NCI-H460 (cell line): ENCODE measurements at places on chromosomes 6 and 20. TPM values are rescaled to one million over a fixed set of nuclear protein-coding genes. Genes with fewer than 3 reads are reported as not detected.

LGSN gene
- 15.0 and 17.1 TPM in 2 replicates for total RNA-seq

DPPA5 gene
- total RNA-seq = not detected in 2 replicates

SPEF1 gene
- 0.20 TPM in 1 of 2 replicates, not detected in the other for total RNA-seq

EPHA7 gene
- total RNA-seq = 0.02 and 0.06 TPM in 2 replicates

RSPO3 gene
- 10.7 and 11.8 TPM in 2 replicates for total RNA-seq

SCGN gene
- total RNA-seq = not detected in 2 replicates

LST1 gene
- not detected in 2 replicates for total RNA-seq

DNA sequence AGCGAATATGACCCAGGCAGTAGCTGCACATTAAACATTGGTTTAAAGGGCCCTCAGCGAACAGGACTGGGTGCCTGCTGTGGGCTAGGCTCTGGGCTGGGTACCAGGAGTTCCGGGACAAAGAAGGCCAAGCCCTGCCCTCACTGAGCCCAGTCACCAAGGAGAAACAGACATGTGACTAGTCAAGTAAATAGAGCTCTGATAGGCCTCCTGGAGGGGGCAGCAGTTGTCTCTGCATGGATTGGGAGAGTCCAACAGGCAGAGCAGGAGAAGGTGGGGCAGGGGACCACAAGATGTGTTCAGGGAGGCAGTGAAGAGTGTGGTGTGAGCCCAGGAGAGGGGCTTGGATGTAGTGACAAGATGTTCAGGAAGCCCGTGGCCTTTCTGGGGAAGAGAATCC lies 3.1 kb downstream of the HM13 start:
- DNase-seq = peak; percentile 21
